ENCODE measurements at places on chromosomes 11 and 22.
A peak's percentile ranks its signal among the peaks of the same experiment; 100 is the strongest.

- no peak for DNase-seq
Measured at GRCh38 chr11:15901790-15902189, 454.6 kb downstream of the SOX6 start.

DNA sequence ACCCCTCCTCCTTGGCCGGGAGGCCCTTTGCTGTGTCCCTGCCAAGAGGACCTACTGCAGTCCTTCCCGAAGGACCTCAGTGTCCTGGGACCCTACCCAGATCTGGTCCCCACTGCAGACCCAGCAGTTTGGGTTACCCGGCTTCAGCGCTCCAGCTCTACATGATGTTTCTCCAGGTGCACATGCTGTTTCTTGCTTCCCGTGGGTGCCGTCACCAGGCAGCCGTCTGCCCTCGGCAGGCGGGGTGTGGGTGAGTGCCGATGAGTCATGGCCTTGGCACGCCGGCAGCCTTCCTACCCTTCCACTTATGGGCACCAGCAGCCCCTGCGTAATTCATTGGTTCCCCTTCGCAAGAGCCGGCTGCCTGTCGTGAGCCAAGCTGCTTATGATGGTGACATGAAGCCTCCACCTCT is 101.8 kb downstream of the BCR start:
- DNase-seq: no peak

DNA sequence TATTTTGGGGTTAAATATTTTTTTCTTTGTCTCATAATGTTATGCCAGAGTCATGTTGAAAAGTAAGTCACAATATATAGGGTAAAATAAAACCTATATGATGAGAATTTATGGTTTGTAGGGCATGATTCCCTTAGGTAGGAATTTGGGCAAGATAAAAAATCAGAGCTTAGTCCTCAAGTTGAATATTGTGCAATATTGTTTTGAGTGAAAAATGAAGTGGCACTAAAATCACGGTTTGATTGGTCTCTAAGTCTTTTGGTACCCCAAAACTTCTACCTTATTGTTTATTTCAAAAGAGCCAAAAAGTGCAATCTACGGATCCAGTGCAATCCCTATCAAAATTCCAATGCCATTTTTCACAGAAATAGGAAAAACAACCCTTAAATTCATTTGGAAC is 1.6 kb upstream of the MRPL16 start:
- no peak for DNase-seq

- DNase-seq: no peak
Measured at GRCh38 chr22:23891726-23892125, 2.5 kb upstream of the MIF start.

- DNase-seq: no peak
Measured at GRCh38 chr11:56331861-56332491, 13.9 kb upstream of the OR8K1 start.

GRCh38 chr22:18091916-18092526 is 14.2 kb downstream of the PEX26 start:
- peak; percentile 54 for DNase-seq

- no peak for DNase-seq
Measured at GRCh38 chr22:47011131-47011858, 248.8 kb downstream of the TBC1D22A start.

GRCh38 chr11:125987066-125987641 is 41.3 kb downstream of the VSIG10L2 start:
- no peak for DNase-seq

GRCh38 chr11:62656796-62657429 is 3.8 kb upstream of the INTS5 start:
- no peak for DNase-seq

DNA sequence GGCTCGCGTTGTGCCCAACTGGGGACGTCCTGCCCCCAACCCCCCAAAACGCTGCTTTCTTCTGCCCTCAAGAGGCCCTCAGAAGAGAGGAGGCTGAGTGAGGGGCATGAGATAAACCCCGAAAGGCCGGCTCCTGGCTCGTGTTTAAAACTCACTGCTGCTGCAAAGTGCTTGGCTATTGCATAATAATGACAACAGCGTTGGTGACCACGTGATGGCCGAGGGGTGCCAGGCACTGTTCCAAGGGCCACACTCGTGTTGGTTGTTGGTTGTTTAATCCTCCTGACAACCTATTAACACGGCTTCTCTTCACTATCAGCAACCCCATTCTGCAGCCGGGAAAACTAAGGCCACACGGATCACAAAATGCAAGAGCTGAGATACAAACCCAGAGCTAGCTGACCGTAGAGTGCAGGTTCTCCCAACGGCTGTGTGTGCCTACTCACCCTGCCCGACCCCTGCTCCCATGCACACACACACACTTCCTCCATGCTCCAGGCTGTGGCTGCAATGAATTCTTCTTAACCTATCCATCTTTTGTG is 51.0 kb downstream of the ANO1 start:
- no peak for DNase-seq

DNA sequence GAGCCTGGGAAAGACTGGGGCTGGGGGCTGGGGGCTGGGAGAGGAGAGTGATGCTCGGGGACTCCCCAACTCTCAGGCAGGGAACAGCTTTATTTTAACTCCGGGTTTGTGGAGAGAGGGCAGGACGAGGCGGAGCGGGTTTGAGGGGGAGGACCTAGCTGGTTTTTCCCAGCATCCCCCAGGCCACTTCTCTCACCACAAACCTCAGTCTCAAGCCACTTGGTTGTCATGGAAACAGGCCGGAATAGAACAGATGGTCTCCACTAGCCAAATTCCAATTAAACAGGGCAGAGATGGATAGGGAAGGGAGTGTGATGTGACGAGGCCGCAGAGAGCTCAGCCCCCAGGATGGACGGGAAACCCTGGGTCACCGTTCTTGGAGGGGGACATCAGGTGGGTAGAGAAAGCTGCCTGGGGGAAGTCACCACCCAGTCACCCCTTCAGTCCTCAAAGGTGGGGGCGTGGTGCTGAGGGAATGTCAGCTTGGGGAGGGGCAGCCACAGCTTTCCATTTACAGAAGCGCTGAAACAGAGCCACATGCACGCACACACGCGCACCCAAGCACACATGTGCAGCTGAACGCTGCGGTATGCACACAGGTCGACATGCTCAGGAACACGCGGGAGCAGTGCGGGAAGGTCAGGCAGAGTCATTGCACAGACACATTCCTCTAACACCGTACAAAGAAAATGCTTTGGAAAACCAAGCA is 19.2 kb downstream of the NECTIN1 start:
- DNase-seq: no peak

GRCh38 chr11:17798716-17799115 is 64.1 kb downstream of the KCNC1 start:
- no peak for DNase-seq

DNA sequence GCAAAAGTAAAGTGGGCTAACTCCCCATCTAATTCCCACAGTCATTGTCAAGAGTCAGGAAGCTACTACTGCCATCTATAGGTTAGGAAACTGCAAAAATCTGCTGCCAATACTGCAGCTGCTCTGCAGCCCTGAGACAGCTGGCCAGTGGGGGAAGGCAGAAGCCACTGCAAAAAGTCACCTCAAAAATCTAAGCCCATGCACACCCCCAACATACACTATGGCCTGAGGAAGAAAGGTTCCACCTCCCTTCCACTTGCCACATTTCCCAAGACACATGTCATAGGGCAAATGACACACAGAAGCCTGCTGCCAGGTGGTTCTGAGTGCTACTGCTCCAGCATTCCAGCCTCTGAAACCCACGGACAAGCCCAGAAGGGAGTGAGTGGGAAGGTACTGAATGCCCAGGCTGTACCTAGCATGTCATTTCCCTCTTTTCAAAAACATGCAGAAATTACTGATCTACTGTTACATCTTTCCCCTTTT is 36.9 kb downstream of the DGCR2 start:
- no peak for DNase-seq

- no peak for DNase-seq
Measured at GRCh38 chr11:39817241-39817640, 1642.2 kb downstream of the LRRC4C start.

- DNase-seq: no peak
Measured at GRCh38 chr11:22339611-22340010, 1.4 kb downstream of the SLC17A6 start.

- DNase-seq: no peak
Measured at GRCh38 chr22:42688241-42689211, 32.1 kb downstream of the A4GALT start.

GRCh38 chr22:24507716-24508115 is 12.6 kb downstream of the UPB1 start:
- DNase-seq: no peak

DNA sequence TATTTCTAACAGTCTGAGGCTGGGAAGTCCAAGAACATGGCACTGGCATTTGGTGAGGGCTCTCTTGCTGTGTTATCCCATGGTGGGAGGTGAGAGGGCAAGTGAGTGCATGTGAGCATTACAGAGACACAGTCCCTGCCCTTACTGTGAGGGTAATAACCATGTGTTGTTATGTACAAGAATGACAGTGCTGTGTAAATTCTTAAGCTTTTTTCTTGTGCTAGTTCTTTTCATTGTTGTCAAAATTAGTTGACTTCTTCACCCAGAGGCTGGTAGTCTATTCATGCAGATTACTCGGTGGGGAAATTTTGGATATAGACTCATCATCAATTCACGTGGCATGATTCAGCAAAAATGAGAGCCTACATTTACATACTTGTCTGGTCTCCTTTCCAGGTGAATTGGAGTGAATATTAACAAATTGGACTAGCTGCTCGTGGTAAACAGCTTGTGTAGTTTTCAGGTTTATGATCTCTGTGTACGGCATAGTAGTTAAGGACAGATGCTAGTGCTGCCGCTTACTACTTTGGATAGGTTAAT is 49.3 kb downstream of the ATXN10 start:
- DNase-seq: no peak

DNA sequence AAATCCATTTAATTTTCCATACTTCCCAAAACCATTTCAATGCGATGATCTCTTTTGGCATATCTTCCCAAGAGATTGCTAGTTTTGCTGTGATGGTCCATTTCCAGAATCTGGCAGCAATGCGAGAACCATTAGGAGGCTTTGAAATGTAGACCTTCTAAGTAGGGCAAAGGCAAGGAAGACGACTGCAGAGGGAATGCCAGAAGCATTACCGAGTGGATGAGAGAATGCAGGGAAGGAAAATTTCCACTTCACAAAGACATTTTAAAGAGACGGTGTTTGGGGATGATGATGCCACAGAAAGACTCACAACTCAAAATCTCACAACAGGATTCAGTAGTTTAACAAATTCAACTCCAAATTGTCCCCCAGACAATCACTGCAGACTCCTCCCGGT is 471 bp upstream of the CEP126 start:
- DNase-seq: no peak

GRCh38 chr11:25218036-25218435 is 721.2 kb downstream of the LUZP2 start:
- DNase-seq: no peak

DNA sequence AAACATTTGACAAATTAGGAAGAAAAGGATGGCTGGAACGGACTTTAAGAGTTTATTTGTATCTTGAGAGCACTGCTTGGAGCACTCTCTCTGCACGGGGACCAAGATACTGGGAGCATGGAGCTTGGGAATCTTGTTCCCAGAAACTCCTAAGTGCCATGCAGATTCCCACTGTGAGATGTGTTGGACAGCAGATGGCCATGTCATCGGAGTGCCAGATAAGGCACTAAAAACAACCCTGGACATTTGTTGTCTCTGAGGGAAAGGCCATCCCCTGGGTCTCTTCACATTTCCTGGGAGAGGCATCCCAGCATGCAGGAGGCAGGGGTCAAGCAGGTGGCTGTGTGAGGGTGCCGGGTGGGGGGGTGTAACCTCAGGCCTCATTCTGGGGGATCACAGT is 2.9 kb downstream of the KIRREL3 start:
- DNase-seq: no peak

GRCh38 chr11:65857500-65857852 is 504 bp downstream of the CFL1 start:
- DNase-seq: peak; percentile 66

DNA sequence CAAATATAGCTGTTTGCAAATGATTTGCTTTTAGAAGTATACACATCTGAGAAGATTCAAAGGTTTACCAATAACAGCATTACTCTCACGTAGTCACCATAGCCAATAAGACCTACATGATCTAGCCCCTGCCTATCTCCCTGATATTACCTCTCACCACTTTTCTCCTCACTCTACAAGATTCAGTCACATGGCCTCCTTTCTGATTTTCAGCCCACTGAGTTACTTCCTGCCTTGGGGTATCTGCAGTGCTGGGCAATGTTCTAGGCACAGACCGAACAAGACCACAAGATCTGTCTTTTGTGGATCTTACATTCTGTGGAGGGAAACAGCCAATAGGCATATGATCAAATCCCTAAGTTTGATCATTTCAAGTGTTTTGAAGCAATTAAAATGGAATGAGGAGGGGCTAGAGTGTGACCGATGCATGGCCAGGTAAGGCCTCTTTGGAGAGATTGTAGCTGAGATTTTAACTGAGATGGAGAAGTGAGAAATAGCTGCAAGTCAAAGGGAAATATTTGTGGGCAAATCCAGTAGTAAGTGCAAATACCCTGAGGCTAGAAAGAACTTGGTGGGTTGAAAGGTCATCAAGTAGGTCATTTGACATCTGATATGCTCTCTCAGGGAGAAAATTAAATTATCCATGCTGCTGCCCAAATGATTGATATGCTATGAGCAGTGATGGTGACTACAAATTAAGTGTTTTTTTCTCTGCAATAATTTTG is 43.1 kb downstream of the ARL14EP start:
- DNase-seq: no peak

DNA sequence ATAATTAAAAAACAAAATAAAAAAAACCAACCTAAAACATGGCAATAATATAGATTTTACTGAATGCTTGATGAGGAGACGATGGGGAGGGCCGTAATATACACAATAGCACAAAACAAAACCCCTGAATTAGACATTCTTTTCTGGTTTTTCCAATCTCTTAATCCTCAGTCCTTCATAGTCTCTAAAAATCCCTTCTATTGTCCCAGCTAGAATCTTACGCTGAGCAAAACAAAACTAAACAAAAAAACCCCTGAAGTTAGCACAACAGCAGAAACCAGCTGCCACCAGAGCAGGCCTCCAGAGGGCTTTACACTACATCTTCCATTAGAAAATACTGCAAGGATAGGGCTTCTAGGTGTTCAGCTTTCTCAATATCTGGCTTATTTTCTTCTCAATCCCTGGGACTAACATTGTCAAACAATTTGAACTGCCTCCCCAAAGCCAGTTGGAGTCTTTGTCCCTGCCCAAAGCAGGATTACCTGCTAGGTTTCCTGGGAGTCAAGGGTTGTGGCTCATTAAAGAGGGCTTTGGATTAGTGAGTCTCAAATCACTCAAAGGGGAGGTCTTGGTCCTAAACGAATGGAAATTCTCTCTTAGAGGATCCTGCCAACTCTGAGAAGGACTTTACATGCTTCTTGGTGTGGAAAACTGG is 2.1 kb upstream of the RNF26 start:
- DNase-seq: no peak

DNA sequence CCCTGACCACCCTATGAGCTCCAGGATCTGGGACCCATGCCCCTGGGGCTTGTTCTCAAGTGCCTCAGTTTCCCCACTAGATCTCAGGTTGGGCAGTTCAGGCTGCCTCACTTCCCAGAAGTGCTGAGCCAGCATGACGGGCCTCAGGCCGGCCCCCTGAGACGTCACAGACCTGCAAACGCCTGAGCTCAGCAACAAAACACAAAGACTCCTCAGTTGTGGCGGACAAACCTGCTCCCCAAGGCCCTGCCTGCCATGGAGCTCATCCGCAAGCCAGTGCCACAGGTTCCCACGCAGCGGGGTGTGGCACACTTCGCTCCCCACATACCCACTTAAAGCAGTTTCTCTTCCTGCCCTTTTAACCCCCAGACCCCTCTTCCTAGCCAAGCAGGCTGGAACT is 45.2 kb downstream of the NECTIN1 start:
- DNase-seq: no peak
